ENCODE measurements at places on chromosomes 6 and 20.

DNA sequence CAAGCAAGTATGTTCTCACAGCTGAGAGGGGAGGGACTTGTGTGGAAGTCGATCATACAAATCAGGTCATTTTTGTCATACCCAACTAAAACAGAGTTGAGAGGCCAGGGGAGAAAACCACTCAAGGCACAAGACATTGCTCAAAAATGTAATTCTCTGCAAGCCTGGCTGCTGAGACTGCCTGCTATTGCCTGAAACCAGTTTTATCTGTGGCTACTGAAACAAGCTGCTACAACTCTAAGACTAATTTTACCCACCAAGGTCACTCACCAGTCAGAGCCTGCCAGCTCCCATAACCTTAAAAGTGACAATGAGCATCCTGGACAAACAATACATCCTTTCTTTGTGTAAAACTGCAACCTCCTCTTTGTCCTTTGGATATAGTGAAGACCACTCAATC is 54.1 kb upstream of the CST7 start:
- DNase-seq: no peak

GRCh38 chr6:84762220-84763002 is 2.0 kb downstream of the TBX18 start:
- no peak for DNase-seq

- peak; percentile 14 for DNase-seq
Measured at GRCh38 chr6:163260111-163260895, 154.2 kb upstream of the QKI start.

- peak; percentile 90 for DNase-seq
Measured at GRCh38 chr6:32940656-32941213, at the start of gene HLA-DMB. Gene HLA-DMB, minus strand, starts transcription at chr6:32941028. Its CDS starts 221 bp downstream, at chr6:32940807.

DNA sequence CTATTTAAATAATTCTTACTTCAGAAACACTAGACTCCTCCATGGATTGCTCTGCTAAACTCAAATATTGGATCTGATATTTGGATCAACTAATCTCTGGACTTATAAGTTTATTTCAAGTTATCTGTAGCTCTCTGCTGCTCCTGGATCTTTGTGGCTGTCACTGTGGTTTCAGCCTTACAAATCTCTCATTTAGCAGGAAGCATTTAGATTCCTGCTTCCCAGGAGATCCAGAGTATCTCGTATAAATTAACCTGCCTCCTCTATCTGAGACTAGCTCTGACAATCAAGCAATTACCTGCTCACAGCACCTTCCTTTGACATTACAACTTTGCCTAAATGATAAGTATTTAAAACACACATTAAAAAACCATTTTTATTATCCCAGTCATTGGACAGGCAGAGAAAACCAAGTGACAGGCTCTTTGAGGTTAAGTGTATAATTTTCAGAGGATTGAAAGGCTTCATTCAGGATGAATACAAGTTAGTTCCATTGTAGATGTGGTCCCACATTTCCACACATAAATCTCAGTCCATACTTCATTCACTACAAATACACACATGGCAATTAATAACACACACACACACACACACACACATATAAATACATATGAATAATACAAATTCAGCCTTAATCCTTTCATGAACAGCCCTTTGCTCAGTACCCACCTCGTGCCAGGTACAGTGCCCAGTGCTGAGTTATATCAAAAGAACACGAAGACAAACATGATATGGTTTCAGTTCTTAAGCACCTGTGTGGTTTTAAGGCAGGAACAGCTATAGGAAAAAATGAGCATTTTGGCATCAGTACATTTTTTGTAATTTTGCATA is 55.5 kb upstream of the PLCB1 start:
- no peak for DNase-seq

DNA sequence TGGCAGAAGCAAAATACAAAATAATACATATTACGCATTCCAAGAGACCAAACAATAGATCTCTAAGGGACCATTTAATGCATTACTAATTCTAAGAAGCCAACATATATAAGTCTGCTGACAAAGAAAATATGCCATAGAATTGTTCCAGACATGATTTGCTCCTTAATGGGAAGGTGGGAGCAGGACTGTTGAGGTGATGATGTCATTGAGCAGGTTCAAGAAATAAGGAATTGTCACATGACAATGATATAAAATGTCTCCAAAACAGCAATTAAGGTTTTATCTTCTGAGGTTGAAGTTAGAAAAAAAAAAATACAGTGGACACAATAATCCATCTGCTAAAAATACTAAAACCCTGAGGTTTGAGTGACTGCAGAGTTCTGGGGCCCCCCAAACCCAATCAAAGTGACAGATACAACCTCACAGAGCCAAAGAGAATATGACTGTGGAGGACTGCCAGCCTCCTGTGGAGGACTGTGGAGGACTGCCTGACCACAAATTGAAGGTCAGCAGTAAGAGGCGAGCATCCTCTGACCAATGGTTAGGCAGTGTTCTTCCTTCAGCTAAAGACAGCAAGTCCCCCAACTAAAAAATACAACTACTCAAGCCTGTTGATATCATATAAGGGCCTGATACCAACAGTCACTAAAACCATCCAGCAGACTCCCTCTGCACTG is 39.0 kb downstream of the TOMM6 start:
- DNase-seq: no peak

GRCh38 chr6:1702580-1703051 is 92.9 kb downstream of the FOXC1 start:
- DNase-seq: no peak

GRCh38 chr20:4445784-4446183 is 275.9 kb upstream of the PRND start:
- DNase-seq: no peak

- DNase-seq: peak; percentile 99
Measured at GRCh38 chr6:47353871-47354270, 44.2 kb upstream of the TNFRSF21 start.

GRCh38 chr6:7681449-7681848 is 44.5 kb upstream of the BMP6 start:
- DNase-seq: no peak

DNA sequence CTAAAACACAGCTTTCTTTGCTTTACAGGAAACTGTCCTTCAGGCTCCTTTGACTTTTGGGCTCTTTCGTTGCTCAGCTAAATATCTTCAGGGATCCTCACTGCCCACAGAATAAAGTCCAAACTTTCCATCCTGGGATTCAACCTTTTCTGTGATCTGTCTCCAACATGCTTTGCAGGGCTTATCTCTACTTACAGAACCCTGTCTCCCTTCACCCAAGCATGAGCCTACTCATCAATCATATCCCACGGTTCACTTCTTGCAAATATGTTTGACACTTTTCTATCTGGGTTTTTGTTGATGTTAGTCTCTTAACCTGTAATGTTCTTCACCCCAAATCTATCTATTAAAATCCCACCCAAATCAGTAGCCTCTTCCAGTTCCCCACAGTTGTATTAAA is 327.3 kb upstream of the RNF24 start:
- no peak for DNase-seq

GRCh38 chr6:41939176-41939847 is 2.3 kb downstream of the CCND3 start:
- DNase-seq: peak; percentile 48

DNA sequence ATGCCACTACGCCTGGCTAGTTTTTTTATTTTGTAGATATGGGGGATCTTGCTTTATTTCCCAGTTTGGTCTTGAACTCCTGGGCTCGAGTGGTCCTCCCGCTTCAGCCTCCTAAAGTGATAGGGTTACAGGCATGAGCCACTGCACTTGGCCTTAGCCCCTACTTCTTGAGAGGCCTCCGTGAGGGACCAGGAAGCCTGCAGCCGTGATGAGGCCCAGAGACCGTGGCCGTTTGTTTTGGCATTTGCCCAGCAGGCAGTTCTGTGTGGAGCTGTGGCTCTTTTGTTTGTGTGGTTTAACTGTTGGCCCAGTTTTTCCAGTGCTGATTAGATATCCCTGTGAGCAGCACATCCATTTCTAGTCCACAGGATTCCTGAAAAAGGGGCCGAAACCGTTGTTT is 39.8 kb downstream of the SRSF3 start:
- DNase-seq: no peak

- peak; percentile 59 for DNase-seq
Measured at GRCh38 chr6:26234421-26235301, 130.3 kb upstream of the BTN3A2 start.

DNA sequence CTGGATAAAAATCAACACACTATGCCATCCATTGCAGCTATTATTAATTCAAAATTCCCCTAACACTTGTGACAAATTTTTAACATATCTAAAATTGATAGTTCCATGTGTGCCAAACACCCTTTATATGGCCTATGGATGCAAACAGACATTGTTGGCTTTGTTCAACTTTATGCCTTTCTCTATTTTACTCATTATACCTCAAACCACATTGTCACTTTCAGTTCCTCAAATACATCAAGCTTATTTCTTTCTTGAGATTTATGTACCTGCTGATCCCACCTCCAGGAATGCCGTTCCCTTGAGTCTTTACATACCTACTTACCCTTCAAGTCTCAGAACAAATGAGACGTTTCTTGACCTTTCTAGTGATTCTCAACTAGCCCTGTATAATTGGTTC is 193.5 kb upstream of the PLN start:
- DNase-seq: no peak

DNA sequence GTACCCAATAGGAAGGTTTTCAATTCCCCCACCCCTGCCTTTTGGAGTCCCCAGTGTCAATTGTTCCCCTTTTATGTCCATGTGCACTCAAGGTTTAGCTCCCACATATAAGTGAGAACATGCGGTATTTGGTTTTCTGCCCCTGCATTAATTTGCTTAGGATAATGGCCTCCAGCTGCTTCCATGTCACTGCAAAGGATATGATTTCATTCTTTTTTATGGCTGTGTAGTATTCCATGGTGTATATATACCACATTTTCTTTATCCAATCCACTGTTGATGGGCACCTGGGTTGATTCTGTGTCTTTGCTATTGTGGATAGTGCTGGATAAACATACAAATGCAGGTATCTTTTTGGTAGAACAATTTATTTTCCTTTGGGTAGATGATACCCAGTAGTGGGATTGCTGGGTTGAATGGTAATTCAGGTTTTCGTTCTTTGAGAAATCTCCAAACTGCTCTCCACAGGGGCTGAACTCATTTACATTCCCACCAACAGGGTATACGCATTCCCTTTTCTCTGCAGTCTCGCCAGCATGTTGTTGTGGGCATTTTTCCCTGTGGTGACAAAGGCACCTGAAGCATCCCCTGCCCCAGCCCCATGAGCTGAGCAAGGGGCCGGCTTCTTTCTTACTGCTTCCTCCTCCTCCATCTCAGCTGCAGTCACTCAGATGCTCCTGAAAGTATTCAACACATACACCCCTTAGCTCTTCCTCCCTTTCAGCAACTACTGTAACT is 66.7 kb downstream of the ELOVL2 start:
- no peak for DNase-seq

GRCh38 chr6:26362836-26363220 is 2.2 kb upstream of the BTN3A2 start:
- DNase-seq: peak; percentile 41

DNA sequence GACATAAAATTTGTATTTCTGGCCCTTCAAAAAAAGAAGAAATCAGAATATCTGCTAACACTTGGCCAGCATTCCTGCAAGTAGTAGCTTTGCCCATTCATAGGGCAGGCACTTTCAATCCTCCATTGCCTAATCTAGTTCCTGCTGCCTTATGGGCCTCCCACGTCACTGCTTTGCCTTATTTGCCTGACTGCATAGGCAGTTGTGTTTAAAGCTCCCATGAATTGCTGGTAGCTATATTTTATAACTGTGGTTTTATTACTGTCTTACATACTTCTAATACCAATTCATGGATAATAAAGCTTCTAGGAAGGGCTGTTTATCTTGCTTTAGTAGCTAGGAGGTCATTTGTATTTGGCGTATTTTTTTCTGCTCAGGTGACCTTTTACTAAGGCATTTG is 7.7 kb upstream of the SLC35A1 start:
- DNase-seq: no peak

DNA sequence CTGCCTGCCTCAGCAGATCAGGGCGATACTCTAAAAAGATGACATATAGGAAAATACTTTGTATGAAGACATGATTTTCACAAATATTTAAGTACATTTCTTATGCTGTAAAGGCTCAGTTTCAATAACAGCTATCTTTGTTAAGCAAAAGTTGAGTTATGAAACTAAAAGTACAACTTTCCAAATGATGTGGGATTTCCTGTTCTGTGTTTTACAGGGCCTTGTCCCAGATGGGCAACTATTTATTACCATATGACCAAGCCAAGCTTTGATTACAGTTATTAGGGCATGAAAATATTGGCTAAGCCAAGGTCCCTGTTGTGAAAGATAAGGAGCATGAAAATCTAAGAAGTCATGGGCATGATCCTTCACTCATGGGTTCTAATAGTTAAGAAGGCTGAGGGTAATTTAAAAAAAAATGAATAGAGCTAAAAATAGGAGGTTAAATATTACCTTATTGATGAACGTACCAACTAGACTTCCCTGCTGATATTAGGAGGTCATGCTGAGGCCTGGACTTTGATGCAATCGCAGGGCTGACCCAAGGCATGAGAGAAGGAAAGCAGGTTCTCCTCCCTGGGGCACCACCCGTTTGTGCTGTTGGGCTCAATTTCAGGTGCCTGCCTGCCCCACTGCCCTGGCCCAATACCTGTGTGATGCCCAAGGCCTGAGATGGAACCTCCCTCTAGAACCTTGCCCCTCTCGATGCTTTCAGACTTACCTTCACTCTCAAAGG is 294.4 kb upstream of the PRDM1 start:
- DNase-seq: peak; percentile 90

DNA sequence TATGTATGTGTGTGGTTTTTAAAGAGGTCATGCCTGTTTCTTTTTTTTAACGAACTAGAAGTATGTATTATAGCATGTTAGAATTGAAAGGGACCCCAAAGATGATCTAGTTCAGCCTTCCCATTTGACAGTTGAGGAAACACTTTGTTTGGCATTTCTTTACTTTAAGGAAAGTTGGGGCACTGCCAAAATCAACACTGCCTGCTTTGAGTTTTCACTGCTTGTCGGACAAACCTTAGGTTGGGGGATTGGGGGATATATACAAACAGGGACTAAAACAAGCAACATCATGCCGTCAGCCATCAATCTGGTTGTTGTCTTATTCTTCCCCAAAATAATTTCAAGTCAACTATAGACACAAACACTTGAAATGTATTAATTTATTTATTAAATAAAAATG is 14.1 kb upstream of the CALHM6 start:
- DNase-seq: no peak

GRCh38 chr6:142872376-142872775 is 72.6 kb downstream of the HIVEP2 start:
- DNase-seq: peak; percentile 30

GRCh38 chr6:142207265-142207877 is 60.3 kb downstream of the VTA1 start:
- no peak for DNase-seq

GRCh38 chr6:123276546-123276980 is 280.5 kb downstream of the CLVS2 start:
- DNase-seq: no peak

Data from inflammatory macrophage treated with lipopolysaccharide for 1 hour (primary cell).